ENCODE measurements at places on chromosomes 2 and 18.

- no peak for DNase-seq
Measured at GRCh38 chr2:195574312-195574711, 82.7 kb upstream of the SLC39A10 start.

- DNase-seq = no peak
Measured at GRCh38 chr2:220269367-220269766, 641.9 kb downstream of the SLC4A3 start.

DNA sequence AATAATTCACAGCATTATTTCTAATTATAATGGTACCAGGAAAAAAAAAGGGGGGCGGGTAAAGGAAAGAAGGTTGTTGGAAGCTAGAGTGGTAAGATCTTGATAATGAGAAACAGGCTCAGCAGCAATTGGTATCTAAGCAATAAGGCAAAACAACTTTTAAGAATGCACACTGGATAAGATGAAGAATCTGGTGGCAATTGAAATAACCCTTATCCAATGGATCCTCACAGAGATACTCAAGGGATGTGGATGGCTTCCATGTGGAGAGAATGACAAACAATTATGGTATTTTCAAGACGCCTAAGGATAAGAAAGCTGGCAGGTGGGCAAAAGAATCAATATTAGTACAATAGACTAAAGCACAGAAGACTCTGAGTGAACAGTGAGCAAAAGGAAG, 153.6 kb downstream of the UPP2 start:
- DNase-seq = no peak

DNA sequence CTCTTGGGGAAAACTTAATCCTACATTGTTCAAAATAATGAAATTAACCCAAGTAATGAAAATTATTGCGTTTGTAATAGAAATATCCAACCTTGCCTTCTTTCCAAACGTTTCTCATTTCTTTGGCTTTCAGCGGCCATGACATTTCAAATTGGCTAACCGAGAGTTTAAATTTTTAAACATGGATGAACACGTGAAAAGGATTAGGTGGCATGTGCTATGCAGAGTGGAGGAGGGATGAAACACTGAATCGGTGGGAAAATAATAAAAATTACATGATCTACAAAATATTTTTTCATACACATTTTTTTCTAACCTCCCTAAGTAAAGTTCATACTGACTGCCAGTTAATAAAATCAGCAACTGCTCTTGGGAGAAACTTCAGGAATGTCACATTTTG, 728.4 kb upstream of the PKDCC start:
- DNase-seq = no peak

GRCh38 chr2:204972161-204972560, 426.9 kb downstream of the PARD3B start:
- DNase-seq = no peak

GRCh38 chr2:166410828-166411472, 35.2 kb upstream of the SCN9A start:
- DNase-seq = no peak

GRCh38 chr2:2890901-2891300, 486.7 kb downstream of the EIPR1 start:
- no peak for DNase-seq

GRCh38 chr2:157176602-157177001, 80.9 kb upstream of the GALNT5 start:
- DNase-seq = no peak

DNA sequence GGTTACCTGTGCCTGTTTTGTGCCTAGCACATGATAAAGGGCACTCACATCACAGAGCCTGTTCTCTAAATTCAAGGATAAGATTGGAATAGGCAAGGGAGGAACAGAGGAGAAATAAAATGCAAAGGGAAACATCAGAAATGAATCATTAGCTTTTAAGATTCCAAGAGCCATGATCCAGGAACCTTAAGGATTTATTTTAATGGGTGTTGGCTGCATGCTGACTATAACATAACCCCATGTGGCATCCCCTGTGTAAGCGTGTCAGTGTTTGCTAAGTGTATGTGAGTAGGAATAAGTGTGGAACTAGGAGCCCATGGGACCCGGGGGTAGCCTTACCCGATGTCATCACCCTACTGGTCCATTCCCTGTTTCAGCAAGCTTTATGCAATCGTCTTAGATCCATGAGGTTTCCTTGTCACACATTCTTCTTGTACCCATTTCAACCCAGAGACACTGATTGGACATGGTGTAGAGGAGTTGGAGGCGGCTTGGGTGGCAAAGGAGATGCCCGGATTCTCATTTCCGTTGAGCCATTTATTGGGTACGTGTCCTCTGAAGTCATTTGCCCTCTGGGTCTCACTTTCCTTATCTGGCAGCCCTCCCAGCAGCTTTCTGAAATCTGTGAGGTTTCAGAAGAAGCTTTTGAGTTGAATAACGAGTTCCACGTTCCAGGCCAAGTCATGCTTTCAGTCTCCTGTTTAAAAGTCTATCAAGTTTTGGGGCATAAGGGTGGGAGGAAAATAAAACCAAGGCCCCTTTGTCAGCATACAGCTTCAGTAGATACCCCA, 117.0 kb downstream of the MGAT5 start:
- DNase-seq = no peak

DNA sequence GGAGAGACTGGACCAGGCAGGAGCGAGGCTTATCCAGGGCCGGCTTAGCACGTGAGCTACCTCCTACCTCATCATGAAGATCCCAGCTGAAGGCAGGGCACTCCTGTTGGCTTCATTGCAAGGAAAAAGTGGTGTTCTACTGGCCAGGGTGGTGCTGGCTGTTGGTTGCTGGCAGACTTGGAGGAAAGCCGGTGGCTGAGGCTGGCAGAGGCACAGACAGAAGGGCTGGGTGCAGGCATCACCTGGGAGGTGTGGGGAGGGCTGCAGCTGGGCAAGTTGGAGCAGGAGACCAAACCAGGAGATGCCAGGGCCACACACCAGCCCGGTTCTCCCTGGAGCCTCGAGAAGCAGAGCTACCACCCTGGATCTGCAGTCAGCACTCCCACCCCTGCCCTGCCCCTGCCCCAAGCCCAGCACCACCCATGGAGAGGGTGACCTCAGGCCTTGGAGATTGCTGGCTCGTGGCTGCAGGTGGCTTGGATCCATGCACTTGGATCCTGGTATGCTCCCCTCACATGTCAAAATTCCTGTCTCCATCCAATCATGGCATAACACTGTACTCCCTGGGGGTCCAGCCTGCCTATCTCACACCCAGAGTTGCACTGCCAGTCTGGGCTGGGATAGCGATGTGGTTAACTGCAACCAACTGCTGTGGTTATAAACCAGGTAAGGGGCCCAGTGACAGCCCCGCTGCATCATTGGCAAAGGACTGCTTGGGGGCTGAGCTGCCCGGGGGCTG, 49.7 kb downstream of the GLI2 start:
- no peak for DNase-seq

DNA sequence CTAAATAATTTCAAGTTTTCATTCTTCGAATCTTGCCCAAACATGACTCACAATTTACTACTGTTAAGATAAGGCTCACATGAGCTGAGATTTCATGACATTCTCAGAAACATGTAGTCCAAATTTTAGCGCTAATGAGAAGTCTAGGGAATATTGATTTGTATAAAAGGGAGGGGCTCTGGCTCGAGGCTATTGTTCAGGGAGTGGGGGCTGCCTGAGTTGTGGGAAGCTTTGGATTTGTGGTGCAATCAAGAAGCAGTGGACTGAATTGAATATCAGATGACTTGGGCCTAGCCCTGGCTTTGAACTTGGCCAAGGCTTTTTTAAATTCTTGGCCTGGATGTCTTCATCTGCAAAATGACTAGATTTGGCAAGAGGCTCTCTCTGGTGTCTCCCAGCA, 674.9 kb upstream of the FANCL start:
- DNase-seq = no peak

DNA sequence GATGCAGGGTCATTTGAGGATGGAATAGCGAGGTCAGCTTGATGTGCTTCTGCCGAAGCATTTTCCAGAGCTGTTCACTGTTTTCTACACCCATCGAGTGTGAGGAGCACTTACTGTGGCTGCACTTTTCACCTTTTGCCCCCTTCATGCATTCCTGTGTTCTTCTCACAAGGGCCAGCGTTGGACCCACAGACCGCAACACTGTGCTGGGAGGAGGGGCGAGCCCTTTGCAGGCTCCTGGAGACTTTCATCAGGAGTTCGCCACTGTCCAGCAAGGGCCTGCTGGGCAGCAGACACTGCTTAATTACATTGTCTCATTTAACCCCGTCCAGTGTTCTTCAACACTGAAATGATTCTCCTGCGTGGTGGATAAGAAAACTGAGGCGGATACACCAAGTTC, 29.9 kb downstream of the CYP26B1 start:
- no peak for DNase-seq

DNA sequence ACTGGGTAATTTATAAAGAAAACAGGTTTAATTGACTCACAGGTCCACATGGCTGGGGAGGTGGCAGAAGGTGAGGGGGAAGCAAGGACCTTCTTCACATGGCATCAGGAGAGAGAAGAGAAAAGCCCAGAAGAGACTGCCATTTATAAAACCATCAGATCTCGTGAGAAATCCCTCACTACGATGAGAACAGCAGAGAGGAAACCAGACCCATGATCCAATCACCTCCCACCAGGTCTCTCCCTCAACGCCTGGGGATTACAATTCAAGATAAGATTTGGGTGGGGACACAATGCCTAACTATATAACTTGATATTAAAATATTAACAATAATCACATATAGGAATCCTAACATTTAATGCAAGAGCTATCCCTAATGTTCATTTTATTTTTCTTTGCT, 31.8 kb downstream of the MEMO1 start:
- DNase-seq = no peak

- DNase-seq = no peak
Measured at GRCh38 chr2:86700690-86701089, 19.4 kb upstream of the RMND5A start.

DNA sequence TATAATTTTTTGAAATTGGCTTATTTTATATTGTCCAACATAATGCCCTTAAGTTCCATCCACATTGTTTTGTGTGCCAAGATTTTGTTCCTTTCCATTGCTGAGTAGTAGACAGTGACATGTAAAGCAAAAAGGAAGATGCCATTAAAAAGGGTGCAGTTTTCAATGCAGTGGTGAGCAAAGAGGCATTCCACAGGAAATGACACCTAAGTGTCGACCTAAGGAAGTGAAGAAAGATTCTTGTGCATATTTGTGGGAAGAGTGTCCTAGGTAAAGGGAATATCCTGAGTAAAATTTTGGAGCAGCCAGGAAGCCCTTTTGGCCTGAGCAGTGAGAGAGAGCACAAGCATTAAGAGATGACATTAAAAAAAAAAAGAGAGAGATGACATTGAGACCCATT, 1099.9 kb downstream of the DPP10 start:
- no peak for DNase-seq

DNA sequence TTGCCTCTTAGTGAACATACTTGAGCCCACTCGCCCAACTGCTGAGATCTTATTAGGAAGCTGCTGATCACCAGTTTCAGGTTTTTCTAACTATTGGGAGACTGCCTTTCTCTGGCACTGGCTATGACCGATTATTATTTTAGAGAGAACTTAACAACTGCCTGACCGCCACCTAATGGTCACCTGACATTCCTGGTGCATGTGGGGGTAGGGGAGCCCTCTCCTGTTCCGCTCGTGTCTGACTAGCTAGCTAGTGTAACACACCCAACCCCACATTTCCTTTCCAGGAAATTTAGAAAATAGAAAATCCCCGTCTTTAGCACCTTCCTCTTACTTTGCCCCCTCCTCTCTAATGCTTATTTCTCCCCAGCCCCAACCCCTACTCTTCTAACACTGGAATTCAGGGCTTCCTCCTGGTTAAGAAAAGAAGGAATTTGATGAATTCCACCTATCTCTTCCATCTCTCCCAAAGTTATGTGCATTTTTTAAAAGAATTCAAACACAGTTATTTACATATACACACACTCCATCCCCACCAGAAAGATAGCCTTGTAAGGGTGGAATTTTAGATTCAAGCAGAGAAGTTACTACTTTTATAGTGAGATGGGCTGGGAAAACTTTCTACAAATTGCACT, 19.4 kb upstream of the DNER start:
- DNase-seq = no peak

DNA sequence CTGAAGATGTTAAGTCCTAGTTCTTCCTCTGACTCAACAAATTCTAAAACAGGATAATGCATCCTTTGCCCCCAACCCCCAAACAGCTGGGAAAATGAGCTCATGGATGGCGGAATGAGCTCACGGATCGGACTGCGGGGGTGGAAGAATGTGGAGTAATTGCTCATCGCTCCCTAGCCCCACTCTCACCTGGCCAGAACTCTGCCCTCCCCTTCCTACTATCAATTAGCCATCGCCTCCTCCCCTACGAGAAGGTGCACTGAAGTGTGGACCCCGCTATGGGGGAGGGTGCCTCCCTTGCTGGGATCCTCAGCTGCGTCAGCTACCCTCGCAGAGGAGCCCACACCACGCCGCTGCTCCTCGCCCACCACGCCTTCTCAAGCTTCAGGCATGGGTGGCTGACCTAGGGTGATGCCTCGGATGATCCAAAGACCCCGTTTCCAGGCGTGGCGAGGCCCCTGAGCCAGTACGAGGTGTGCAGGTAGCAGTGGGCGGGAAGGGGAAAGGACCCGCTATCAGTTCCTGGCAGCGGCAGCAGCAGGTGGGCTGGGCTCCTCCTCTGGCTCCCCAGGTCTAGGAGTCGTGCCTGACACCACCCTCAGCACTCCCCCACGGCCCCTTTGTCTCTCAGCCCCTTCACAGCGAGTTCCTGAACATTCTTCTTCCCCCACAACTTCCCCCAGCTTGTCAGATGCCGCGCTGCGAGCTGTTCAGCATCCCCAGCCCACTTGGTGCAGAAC, 82.1 kb upstream of the POMC start:
- DNase-seq = no peak

DNA sequence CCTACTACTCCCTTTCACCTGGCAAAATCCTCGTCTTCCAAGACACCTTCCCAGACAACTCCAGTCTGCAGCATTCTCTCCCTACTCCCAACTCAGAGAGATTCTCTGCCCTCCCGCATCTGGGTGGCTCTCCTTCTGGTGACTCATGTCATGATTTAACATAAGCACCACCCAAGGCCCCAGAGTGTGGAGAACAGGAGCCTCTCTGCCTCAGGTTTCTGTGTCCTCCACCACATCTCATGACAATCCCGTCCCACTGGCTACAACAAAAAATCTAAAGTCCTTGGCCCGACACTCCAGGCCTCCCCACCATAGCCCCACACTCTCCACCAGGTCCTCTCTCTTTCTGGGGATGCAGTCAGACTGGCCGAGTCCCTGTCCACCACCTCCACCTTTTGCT, 197.1 kb downstream of the BCL11A start:
- no peak for DNase-seq

DNA sequence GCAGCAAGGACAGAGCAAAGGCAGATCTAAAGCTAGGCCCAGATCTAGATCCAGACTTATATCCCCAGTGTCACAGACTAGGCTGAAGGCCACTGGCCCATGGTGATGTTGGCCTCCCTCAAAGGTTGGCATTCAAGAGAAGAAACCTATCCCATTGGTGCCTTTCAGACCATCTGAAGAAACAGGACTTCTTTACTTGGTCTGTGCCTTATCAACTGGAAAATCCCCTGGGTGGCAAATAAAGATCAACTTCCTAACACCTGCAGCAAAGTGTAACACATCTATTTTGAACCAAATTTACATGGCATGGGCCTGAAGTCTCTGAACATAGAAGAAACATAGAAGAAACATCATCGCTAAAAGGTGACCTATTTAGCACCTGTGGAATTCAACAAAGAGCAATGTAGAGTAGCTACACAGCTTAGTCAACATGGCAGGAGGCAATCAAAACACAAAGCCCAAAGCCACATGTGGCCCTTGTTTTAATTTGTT, 35.8 kb downstream of the METTL4 start:
- DNase-seq = no peak

- no peak for DNase-seq
Measured at GRCh38 chr2:43329637-43330036, 103.2 kb upstream of the ZFP36L2 start.

All from D341Med (cell line).